Forelimb muscle (tissue), 1 donor: ENCODE measurements at places on chromosomes 2 and 18. TPM values are rescaled to one million over a fixed set of nuclear protein-coding genes. Genes with fewer than 3 reads are reported as not detected.

DNA sequence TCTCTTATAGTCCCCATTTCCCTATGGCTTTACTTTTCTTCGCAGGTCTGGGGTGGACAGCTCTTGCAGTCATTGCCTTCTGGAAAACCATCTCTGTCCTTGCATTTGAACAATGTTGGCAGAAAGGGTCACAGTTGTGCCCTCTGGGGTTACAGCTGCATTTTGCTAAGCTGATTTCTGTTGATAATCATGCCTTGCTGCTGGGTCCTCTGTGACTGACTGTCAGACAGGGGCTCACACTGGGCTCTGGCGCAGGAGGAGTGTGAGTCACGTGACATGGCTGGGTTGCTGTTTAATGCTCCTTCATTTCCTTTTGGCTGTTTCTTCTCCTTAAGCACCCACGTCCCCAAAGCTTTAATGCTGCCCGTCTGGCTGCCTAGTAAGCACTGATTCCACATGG is 196.6 kb upstream of the LHCGR start:
- DNase-seq: no peak

GRCh38 chr18:27014841-27015240 is 149.3 kb upstream of the AQP4 start:
- DNase-seq: no peak

DNA sequence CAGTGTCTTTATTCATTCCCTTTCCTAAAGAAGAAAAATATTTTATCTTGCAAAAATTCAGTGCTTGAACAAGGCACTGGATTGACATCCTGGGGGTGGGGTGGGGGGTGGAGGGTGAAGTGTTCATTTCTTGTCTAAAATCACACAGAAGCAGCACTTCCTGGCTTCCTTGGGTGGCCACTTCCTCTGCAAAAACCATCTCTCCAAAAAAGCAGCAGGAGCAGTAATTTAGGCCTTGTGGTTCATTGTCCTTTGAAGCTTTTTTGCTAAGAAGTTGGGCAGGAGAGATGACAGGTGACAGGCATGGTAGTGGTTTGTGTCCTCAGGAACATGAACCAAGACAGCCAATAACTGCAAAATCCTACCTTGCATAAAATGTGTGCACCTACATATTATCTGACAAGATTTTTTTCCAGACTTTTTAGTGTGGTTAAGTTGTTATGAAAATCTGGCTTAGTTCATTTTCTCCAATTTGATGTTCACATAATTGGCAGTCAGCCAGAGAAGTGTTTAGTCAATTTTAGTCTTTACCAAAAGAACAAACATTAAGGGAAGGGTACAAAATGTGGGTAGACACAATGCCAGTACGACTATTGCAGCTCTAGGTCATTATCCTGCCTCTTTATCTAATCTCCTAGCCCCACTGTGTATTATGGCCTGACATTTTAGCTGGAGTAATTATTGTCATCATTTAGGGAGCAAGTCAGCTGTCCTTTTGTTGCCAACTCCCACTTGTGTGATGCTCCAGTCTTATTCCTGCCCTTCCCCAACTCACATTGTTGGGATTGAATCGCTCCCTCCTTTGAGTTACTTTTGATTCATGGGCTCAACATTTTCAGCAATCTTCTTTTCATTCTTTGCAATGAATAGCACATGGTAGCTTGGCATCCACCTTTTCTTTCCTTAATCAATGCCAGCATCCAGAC is 177.2 kb downstream of the MYO3B start:
- DNase-seq: no peak

VWA3B gene
- 1.6 TPM for polyA plus RNA-seq

- no peak for DNase-seq
Measured at GRCh38 chr2:33620-34019, 12.7 kb downstream of the FAM110C start.

DNA sequence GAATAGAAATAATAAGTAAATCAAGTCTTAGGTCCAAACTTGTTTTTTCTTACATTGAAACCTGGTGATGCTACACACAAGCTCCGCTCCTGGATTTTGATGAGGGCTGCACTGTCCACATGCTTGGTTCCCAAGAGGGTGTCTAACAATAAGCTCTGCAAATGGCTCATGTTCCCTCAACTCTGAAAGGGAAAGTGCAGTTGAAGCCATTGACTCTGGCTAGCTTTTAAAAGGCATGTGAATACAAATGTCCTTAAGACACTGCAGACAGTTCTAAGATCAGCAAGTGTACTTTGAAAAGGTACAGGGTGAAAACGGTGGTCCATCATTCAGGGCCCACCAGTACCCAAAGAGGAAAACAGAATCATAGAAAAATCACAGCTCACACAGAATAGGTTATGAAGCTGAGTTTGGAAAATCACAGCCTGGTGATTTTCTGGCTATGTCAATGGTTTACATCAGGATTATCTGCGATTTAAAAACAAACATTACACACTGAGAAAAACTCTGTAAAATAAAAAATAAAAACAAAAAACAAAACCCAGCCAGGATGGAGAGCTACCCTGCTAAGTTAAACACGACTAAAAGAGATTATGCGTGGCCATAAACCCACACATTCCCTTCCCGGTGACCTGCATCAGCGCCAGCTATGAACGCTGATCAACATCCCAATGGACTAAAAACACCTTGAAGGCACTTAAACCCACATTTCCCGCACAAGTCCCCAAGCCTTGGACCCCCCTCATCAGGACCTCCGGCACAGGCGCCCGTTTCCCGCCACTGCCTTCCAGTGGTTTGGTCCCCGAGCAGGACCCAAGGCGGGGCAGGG is 554 bp downstream of the PFN4 start:
- DNase-seq: no peak

GRCh38 chr2:166344286-166345113 is 31.2 kb downstream of the SCN9A start:
- DNase-seq: no peak

DNA sequence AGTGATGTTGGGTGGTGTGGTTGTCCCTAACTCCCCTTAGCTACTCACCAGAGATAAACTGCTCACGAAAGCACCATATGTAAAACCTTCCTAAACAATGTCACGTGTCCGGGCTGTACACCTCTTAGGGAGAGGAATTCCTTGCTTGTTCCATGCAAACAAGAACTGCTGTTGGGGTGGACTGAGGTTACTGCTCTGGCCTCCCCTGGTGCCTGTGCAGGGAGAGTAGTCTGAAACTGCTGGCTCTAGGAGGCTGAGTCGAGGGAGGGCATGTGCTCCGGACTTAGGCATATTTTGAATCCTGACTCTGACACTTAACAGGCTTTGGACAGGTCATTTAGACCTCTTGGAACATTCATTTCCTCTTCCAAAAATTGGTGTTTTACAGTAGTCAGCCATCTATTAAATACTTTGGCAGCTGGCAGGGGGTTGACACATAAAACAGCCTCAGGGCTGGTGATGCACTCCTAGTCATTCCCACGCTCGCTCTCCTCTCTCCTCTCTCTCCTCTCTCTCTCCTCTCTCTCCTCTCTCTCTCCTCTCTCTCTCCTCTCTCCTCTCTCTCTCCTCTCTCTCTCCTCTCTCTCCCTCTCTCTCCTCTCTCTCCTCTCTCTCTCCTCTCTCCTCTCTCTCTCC is 10.6 kb downstream of the THNSL2 start:
- DNase-seq: no peak

DNA sequence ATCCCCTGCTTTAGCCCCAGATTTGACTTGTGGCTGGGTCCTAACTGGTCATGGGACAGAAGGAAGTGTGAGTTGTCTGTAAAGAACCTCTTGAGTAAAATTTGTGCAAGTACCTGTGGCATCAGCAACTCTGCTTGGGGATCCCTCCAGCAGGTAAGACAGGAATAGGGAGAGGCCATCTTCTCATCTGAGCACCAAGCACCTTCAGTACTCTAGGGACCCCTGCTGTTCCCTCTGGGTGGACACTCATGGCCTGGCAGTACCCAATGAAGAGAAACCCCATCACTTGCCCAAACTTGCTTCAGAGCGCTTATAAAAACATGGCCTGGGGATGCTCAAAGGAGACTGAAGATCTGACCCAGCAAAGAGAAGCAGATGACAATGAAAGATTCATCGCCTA is 297.8 kb downstream of the SP3 start:
- no peak for DNase-seq

DNA sequence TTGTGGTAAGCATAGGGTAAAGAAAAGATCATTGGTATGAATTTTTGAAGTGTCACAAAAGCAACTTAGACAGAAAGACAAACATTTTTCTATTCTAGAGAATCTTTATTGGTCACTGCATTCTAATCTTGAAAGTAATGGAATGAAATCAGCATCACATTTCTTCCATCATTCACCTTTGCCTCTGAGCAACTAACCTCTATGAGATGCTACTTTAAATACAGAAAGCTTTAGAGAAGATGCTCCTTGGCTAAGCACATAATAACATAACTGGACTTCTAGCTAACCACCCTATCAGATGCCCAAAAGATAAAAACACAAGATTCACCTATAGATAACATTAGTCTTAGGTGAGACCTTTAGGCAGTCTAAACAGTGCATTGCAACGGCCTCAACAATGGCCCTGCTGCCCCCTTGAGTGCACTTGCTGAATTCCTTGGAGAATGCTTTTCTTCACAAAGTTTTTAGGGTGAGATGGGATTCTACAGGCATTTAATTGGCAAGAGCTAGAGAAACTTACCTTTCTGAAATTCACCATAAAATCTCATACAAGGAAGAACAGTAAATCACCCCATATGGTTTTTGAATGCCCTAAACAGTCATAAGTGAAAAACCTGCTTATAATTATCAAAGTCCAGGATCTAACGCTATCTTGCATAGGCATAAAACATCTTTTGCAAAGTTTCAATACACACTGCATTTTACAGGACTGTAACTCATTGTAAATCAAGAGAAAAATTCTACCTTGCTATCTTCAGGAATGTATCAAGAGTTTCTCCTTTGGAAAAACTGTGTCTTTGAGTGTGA is 791.3 kb upstream of the CHAC2 start:
- no peak for DNase-seq

HOXD3 gene
- 3.3 TPM for polyA plus RNA-seq

- no peak for DNase-seq
Measured at GRCh38 chr2:239955087-239955988, 69.8 kb downstream of the NDUFA10 start.
